ENCODE measurements at places on chromosomes 3 and 15.
A peak's percentile ranks its signal among the peaks of the same experiment; 100 is the strongest.

GRCh38 chr3:17190353-17191078 is 305.8 kb downstream of the PLCL2 start:
- DNase-seq, result no peak

DNA sequence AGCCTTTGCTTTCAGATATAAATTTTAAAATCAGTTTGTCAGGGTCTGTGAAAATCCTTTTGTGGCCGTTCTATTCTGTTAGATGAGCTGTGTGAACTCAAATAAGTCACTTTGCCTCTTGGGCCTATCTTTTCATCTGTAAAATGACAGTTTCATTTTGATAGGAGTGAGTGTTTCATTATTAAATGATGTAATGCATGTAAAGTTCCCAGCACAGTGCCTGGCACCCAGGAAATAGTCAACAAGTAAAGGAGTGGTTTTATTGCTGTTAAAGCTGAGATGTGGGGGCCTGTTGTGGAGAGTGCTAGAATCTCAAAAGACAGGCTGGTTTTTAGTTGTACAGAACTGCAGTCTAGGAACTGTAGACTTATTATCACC is 394.5 kb upstream of the CFAP20DC start:
- DNase-seq, result no peak

DNA sequence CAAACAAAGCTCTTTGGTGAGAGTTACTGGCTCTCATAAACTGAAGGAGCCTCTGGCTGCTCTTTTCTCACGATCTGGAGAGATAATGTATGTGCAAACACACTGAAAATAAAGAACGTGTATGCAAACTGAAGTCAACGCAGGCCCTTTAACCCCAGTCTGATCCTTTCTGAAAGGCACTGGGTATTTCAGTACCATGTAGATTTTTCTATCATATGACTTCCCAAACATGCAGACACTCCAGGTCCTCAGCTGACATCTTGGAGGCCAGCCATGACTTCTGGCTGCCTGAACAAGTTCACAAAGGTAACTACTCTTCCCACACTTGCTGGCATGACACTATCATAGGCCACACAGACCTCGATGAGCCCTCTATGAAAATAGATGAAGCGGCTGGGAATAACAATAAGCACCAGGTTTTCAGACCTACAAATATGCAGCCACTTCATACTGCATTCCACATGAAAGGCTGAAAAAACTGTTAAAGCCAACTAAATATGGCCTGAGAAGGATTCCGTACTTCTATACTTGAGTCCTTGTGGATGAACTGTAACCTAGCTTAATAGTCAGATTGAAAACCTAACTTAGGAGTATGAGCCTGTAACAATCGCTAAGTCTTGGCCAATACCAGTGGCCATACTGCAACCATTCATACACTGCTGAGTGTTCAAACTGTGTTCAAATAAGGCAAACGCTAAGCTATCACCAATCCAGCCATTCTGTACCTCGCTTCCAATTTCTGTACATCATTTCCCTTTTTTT is 121.3 kb downstream of the THRB start:
- no peak for DNase-seq

DNA sequence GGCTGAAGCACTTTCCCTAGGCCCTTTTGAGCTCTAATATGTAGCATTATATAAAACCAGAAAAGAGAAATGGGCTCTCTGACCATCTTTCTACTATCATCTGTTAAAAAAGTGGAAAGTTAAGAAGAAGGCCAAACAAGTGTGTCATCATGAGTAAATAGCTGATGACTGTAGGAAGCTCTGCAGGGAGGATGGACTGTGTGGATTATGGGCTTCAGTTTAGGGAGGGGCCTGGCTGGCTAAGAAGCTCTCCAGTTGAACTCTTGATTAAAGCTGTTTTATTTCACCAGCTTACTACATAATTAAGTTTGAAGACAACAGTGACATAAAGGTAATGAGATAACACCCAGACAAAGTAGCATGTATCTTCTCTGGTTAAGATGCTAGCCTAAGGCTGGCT is 30.6 kb downstream of the INTS14 start:
- DNase-seq, result no peak

DNA sequence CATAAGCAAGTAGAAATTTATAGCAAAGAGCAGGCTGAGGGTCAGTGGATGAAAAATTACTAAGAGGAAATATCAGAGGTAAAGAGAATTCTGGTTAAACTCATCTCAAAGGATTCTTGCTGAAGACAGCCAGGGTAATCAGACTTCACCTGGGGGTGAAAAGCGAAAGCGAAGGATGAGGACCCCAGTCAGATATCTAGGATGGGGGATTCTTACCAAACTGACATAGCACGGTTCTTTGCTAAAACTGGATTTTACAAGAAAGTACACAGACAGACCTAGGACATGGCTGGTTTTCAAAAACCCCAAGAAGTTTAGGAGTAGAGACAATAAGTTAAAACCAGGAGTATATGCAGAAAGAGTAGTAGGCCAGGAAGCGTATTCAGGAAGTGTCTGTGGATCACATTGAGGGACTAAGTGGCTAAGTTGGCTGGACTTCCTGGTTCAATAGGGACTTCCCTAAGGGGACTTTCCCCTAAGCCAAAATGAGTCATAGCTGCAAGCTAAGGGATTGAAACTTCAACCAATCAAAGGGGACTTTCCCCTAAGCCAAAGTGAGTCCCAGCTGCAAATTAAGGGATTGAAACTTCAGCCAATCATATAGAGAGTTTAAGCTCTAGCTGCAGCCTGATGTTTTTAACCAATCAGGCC is 2.4 kb upstream of the CFAP91 start:
- DNase-seq, result no peak

GRCh38 chr3:117997201-117998049 is 1037.2 kb downstream of the IGSF11 start:
- peak; percentile 42 for DNase-seq

DNA sequence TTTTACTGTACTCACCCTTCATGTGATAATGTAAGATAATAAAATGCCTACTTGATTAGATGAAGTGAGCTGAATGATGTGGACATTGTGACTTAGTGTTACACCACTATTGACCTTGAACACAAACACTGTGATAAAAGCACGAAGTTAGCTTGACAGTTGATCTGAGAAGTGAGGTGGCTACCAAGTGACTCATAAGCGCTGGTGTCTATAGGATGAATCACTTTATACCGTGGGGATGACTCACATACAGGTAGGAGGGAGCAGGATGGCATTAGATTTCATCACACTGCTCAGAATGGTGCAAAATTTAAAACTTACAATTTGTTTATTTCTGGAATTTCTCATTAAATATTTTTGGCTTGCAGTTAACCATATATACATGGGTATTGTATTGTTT is 174.7 kb upstream of the CNTN3 start:
- no peak for DNase-seq

- DNase-seq, result no peak
Observed at GRCh38 chr3:134885877-134886621, 91.0 kb downstream of the EPHB1 start.

DNA sequence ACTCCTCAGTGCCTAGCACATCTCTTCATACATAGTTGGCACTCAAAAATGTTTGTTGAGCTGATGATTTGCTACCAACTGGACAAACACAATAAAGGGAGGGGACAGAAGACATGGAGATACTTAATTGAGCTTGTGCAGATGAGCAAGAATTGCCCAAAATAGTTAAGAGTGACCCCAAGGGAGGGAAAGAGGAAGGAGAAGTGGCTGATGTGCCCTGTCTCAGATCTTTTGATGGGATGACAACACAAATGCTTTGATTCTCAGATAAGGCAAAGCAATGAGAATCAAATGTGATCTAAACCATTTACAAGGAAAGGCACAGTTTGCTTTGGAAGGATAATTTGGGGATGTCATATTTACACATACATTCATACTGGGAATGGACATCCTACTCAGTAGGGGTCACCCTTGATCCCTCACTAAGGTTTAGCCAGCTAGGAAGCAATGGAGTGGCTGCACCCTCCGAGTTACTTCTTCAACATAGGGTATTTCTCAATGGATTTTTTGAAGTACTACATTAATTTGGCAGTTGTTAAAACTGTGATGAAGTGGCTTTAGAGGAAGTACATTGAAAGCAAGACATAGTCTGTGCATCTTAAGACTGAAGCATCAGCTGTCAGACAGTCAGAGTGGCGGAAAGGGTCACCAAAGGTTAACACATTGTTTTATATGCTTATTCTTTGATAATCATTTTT is 21.9 kb upstream of the SSR3 start:
- no peak for DNase-seq

- DNase-seq, result peak; percentile 45
Observed at GRCh38 chr3:177361081-177361938, 164.0 kb upstream of the TBL1XR1 start.

GRCh38 chr3:174363256-174363655 is 495.9 kb upstream of the NAALADL2 start:
- DNase-seq, result no peak

DNA sequence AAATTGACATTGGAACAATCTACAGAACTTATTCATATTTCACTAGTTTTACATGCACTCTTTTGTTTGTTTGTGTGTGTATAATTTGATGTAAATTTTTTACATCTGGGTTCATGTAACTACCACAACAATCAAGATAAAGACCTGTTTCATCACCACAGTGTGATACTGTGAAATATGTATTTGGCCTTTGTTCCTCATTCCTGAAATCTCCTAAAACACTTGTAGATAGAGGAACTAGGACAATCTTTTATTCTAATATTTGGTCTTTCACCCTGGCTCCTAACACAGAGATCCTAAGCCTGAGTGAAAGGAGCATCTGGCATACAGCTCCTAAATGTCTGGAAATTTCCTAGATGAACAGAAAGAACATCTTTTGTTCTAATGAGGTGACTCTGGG is 155.0 kb upstream of the GPR149 start:
- no peak for DNase-seq

DNA sequence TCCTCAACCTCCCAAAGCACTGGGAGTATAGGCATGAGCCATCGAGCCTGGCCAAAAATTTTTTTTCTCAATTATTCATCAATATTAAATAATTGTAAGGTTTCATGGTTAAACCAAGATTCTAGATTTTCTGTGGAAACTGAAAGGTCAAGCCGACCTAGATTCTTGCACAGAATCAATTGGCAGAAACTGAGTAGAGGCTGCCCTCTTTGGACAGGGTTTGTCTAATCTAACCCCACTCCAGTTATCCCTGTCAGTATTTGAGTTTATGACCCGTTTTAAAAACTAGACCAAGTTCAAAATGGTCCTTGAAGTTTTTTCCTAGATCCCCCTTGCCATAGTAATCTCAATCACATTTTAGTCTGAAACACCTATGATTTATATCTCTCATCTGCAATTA is 8.6 kb upstream of the ADAM10 start:
- no peak for DNase-seq

- DNase-seq, result no peak
Observed at GRCh38 chr3:14452740-14453710, 50.6 kb downstream of the SLC6A6 start.

DNA sequence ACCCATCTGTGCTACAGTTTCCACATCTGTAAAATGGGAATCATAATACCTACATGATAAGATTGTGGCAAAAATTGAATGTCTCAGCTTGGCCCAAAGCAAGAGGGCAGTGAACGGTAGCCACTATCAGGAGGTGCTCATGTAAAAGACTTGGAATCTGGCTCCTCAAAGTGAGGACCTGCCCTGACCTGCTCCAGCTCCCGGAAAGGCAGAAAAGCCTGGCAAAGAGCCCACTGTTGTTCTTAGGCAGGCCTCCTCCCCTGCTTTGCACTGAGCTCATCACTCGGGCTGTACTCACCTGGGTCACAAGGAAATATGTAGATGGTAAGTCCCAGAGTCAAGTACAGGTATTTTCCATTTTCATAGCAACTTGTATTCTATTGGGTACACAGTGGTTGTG is 250.7 kb upstream of the TBL1XR1 start:
- DNase-seq, result no peak

DNA sequence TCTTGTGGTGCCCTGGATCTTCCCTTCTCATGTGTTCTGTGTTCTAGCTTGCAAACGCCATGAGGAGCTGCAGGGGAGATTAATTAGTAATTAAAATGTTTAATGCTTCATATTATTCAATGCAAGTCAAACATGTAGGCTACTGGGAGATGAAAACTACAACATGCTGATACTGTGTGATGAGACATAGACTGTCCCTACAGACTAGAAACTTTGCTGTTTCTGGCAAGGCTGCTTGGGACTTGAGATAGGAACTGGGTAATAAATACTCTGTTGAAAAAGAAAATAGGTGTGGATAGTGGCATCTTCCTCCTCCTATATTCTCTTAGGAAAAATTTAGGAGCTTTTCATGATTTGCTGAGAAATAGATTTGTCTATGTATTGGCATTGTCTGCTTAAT is 379.2 kb downstream of the LPP start:
- DNase-seq, result no peak

Measured in germinal center (tissue), 1 donor.